ENCODE measurements at places on chromosomes 5 and 9.

DNA sequence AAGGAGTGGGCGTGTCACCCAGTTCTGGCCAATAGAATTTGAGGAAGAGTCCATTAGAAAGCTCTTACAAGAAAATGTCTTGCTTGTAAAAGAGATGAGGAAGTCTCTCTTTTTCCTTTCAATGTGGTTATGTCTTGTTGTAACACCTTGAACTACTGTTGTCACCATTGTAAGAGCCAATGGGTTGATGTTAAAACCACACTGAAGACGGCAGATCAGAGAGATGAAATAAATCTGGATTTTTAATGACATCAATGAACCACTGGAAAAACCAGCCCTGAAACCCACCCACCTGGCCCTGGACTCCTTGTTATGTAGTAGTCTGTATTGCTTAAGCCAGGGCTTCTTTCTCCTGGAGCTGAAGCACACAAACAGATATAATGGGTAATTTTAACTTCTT, 83.8 kb upstream of the ERCC6L2 start:
- DNase-seq = no peak

GRCh38 chr5:137315534-137316345, 183.4 kb downstream of the SPOCK1 start:
- no peak for DNase-seq

DNA sequence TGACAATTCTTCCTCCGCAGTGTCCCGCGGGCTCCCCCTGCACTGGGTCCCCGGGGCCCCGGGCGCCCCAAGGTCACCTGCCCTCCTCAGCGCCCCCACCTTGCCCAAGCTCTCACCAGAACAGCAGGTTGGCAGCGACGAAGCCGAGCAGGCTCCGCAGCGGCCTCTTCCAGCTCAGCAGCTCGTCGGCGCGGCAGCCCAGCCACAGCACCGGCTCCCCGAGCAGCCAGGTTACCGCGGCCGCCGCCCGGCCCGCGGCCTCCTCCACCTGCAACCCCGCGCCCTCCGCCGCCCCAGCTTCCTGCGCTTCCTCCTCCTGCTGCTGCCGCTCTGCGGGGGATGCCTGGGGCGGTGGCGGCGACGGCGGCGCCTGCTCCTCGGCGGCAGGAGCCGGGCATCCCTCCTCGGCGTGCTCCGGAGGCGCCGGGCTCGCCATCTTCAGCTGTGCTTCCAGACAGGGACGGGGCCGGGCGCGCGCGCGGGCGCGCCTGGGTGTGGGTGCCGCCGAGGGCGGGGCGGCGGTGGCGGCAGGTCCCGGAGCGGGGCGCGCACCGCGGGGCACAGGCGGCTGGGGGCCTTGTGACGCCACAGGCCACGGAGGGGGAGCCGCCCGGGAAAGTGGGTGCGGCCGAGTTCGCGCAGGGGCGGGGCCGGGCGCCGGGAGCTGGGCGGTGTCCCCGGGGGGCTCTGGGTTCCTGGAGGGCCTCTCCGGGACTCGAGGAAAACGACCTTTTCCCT, at the start of gene RETREG1:
Gene RETREG1 (minus strand): TSS at position 462 of the 738 bp plus-strand sequence. CDS start 26 bp downstream, at position 436.
- no peak for DNase-seq

- DNase-seq = no peak
These were observed 398 bp downstream of the RAPGEF6 start for GRCh38 chr5:131634666-131634995.
